ENCODE measurements at places on chromosomes 6 and 20.

DNA sequence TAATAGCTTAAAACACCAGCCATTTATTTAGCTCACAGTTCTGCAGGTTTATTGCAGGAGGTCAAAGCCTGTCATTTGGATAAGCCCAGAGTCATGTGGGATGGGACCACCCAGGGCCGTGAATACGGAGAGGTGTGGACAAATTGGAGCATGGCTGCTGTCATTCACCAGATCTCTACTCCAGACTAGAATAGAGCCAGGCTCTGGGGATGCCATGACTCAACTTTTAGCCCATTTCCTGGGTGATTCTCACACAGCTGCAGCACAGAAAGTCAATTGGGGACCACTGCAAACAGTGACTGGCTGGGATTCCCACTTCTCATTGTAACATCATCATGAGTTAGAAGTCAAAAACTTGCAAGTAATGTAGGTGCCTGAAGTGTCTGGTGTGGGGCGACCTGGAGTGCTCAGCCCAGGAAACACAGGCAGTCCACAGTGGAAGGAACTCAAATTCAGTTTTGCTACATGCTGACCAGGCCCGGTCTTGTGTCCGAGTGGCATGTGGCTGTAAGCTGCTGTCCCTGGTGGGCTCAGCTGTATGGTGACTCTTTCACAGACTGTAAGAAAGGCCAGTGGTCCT, 174.3 kb downstream of the SCP2D1 start:
- no peak for DNase-seq

DNA sequence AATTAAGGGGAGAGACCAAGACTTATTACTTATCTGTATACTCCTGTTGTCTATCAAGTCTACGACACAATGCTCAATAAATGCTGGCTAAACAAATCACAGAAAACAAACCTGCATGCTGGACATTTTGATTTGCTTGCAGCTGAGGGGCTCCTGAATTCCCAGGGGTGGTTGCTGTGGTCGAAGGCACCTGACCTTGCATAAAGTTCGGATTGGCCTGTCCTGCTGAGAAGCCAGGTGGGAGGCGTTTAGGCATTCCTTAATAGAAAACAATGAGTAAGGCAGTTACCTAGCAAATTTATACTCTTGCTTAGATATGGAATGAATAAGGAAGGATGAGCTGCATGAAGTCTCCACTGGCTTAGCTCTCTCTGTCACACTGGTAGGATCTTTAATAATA, 50.5 kb downstream of the TP53INP2 start:
- no peak for DNase-seq

- DNase-seq: no peak
These were observed 222.6 kb downstream of the BCAS1 start for GRCh38 chr20:53847837-53848170.

DNA sequence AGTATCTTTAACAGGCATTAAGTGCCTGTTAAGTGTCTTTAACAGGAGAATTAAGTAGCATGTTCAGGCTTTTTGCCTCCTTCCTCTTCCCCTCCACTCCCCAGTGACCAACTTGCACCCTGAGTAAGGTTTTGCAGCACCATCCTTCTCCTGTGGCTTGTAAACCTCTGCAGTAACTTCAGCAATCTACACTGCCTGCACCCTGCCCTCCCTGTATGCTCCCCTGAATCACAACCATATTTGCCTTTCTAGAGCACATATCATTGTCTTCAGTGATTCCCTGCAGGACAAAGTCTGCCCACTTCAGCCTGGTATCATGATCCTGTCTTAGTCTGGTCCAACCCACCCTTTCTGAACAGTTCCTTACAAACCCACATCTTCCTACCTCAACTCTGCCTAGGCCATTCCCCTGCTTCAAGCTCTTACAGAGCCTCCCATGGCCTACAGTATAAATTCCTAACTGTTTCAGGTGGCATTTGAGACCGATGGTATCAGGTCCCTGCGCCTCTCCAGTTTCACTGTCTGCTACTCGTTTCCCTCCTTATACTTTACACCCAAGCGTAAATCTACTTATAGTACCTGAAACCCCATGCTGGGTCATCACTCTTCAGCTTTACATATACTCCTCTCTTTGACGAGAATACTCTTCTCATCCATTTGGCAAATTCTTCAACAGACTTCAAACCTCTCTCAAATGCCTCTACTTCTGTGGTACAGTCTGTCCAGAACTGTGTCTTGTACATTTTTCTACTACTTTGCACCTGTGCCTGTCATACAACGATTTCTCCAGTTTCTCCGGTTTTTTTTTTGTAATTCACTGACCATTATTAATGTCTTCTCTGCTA, 69.8 kb downstream of the ZHX3 start:
- DNase-seq: no peak

GRCh38 chr6:149846321-149846720, 17.8 kb downstream of the LRP11 start:
- DNase-seq: no peak

DNA sequence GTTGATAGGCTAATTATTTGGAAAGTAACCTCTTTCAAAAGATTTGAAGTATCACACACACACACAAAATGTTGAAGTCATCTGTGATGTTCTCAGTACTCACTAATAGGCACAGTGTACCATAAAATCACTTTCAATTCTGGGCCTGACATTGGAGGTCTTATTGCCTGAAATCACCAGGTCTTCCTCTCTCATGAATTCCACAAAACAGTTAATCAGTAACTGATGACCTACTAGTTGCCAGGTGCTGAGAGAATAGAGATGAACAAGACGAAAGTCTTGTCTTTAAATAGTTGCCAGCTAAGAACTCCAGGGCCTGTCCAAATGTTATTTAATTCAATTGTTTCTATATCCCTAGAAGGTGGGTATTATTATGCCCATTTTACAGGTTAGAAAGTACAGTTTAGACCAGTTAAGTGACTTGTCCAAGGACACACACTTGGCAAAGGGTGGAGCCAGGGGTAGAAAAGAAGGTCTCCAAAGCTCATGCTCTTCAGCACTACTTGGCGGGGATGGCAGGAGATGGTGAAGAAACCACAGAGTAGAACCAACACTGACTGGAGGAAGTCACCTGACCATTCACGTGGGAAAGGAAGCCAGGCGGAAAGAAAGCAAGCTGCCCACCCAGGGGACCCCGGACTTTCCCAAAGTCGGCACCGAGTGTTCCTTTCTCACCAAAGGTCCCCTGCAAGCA, 116.4 kb downstream of the KIF6 start:
- no peak for DNase-seq

DNA sequence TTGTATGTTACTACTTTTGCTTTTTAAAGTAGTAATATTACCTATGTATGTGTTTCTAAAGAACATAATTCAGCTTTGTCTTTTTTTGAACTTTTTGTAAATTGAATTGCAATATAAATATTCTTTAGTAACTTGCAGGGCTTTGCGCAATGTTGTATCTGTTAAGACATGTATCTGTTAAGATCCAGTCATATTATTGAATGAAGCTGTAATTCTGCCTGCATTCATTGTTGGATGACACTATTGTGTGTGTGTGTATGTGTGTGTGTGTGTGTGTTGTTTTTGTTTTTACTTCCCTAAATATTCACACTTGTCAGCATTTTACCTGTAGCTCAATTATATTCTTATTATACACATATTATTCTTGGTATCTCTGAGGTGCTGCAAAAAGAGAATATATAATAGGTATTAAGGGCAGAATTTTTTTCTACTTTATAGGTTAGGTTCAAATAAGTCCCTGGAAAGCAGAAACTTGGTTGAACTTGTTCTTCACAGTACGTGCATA, 164.0 kb downstream of the MEI4 start:
- DNase-seq: no peak

GRCh38 chr6:102902471-102902870, 1509.0 kb downstream of the GRIK2 start:
- no peak for DNase-seq

DNA sequence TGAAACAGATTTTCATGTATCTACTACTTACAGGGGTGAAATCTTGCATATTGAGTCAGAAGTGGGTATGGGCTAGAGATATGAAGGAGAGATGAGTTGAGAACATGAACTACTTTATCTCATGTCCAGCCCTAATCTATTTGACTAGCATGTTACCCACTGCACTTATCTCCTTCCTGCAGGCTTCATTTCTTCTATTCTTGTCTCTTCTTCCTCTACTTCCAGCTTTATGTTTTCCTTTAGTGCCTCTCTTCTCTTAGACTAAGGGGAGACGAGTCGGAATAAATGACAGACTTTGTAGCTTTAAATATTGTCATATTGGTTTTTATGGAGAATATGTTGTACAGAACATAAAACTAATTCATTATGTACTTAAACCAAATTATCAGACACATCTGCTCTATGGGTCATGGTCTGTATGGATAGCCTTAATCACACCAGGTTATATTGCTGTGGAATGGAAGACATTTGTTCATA, 5.3 kb downstream of the RAB32 start:
- no peak for DNase-seq

GRCh38 chr6:21505574-21505990, 88.0 kb upstream of the SOX4 start:
- no peak for DNase-seq

DNA sequence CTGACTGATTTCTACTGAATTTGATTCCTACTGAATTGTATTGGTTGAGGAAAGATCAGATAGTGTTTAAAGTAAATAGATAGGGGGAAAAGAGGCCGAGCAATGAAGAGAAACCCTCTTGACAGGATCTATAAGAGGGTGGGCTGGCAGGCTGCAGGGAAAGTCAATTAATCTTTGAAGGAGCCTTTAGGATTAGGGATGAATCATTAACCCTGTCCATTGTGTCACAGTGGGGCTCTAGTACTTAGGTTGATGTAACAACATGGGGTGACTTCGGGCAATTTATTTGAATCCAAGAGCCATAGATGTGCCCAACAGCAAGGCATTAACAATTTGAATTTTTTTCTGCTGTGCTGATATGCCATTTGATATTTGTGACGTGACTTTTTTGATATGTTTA, 7.5 kb downstream of the RFX6 start:
- DNase-seq: no peak

GRCh38 chr20:41142245-41142644, 4.9 kb downstream of the PLCG1 start:
- DNase-seq: no peak

- DNase-seq: no peak
These were observed 26.4 kb upstream of the PTGIS start for GRCh38 chr20:49594143-49594930.

- DNase-seq: no peak
These were observed 398.9 kb downstream of the KIF16B start for GRCh38 chr20:16174311-16174710.

- no peak for DNase-seq
These were observed 6.1 kb downstream of the PRDM13 start for GRCh38 chr6:99612551-99613408.

GRCh38 chr20:57939499-57939898, 229.7 kb upstream of the PMEPA1 start:
- DNase-seq: no peak

DNA sequence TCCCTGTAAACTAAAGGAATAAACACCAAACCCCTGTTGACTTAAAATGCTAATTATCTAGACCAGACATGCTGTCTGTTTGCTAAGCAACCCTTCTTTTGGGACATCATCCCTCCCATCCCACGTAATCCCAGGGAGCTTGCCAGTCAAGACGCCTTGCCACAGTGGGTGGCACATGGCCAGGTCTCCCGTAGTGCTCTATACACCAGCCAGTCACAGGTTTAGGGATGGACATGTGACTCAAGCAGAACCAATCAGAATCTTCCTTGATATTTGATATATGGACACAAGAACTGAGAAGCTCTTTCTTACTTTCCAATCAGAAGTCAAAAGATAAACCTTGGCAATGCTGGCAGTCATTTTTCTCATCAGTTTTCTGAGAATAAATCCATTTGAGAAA, 60.0 kb downstream of the CNKSR3 start:
- no peak for DNase-seq

DNA sequence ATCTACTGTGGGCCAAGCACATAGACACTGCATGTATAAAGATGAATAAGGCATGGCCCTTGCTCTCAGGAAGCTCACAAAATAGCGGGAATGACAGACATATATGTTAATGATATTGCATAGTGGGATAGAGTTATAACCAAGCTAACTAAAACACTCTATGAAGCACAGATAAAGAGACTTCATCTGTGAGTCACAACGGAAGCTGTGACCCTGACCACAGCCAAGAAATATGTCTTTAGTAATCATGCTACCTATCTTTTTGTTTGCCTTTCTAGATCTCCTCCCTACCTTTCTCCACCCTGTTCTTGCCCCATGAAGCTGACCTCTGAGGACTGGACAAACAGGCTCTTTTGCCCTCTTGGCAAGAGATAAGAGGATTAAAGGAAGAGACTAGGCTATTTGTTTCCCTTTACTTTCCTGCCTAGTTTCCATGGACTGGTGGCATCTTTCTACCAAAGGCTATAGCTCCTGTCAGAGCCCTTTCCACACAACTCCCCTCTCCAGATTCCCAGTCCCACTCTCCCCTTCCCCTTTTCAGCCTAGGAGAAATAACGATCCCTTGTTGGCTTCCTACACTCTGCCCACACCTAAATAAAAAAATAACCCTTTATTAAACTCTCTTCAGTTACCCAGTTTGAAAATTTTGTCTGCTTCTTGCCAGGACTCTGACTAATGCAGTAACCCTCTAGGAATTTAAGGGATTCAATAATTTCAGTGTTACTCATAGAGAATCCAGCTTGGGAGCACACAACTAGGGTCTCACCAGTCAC, 504.9 kb upstream of the MARCKS start:
- DNase-seq: no peak

DNA sequence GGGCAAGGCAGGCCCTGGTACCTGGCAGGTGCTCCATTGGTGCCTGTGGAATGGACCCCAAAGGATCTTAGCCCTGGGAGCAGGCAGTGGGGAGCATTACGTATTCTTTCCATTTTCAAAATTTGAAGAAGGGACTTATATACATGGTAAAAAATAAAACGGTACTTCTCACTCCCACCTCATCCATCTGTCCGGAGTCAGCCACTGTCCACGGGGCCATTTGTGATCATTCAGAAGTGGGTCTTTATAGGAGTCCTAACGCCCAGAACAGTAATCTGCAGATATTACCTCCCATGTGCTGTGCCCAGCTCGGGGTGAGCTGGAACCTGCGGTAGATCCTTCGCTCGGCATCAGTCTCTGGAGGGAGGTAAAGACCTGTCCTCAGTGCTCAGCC, 110.4 kb downstream of the SYCP2 start:
- DNase-seq: no peak

- peak; percentile 81 for DNase-seq
These were observed 155.1 kb upstream of the ENPP5 start for GRCh38 chr6:46325561-46326530.

- no peak for DNase-seq
These were observed 98.1 kb upstream of the MARCKS start for GRCh38 chr6:113758826-113759574.

- DNase-seq: no peak
These were observed 2.1 kb downstream of the TSPYL4 start for GRCh38 chr6:116251568-116252384.

DNA sequence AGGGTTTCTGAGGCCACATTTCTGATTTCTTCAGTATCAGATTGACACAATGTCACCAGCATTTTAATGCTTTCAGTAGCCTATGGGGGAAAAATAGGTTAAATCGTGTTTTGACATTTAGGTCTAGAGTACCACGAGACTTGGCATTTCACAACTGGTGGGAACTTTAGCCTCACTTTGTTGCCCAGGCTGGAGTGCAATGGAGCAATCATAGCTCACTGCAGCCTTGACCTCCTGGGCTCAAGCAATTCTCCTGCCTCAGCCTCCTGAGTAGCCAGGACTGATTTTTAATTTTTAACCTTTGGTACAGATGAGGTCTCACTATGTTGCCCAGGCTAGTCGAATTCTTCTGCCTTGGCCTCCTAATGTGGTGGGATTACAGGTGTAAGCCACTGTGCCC, 11.0 kb upstream of the ARMH2 start:
- no peak for DNase-seq

All from NCI-H1092 (cell line).